ENCODE measurements at places on chromosomes 16 and 17.

GRCh38 chr16:86244936-86245335 lies 265.4 kb upstream of the FOXF1 start:
- DNase-seq: no peak

DNA sequence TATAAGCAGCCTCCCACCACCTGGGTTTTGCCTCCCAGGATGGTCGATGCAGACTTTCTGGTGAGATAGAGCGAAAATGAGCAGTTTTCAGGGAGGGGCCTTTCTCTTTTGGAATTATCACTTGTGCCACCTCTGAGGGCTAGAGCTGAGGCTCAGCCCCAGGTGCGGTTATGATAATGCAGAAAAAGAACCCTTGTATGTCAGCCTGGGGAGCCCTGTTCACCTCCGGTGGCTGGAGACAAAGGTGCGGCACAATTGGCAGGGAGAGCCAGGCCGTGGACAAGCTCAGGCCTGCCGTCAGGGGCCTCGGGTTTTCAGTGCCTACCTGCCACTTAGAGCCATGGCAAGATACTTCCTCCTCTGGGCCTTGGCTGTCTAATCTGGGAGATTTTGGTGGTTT lies 4.4 kb downstream of the SCPEP1 start:
- DNase-seq: no peak

- DNase-seq: peak; percentile 44
Measured at GRCh38 chr17:40323391-40324381, 14.7 kb downstream of the RARA start.

GRCh38 chr16:30649725-30650368 lies 913 bp upstream of the PRR14 start:
- peak; percentile 6 for DNase-seq

GRCh38 chr17:39774047-39774446 lies 36.3 kb downstream of the GRB7 start:
- no peak for DNase-seq

- DNase-seq: no peak
Measured at GRCh38 chr16:58678716-58679115, 5.9 kb downstream of the SLC38A7 start.

DNA sequence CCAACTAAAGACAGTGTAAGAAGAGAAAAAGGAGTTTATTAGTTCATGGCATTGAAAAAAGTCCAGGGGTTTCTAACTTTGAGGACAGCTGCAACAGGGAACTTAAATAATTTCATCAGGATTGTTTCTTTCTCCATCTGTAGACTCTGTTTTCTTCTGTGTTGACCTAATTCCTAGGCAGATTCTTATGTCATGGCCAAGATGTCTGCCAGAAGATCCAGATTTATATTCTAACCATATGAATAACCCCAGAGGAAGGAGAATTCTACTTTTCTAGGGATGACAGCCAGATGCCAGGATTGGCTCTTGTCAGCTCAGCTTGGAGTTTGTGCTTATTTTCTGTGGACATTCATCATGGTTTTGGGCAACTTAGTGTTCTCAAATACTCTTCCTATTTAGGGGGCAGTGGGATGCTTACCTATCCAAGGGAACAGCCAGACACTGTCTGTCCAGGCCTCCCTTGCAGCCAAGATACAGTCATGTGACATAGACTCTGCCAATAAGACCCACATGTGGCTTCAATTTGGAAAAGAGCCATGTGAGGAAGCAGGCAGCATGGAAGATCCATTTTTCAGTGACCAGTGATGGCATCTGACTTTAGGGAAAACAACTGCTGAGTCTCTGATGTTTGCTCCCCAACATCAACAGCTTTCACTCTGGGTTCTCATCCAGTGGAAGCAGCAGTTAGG lies 18.2 kb downstream of the PCTP start:
- DNase-seq: no peak

GRCh38 chr17:34673995-34674890 lies 94.9 kb downstream of the TMEM132E start:
- DNase-seq: no peak

- peak; percentile 23 for DNase-seq
Measured at GRCh38 chr17:60173304-60173819, 23.6 kb downstream of the CA4 start.

- DNase-seq: peak; percentile 70
Measured at GRCh38 chr16:70437582-70438557, 1.0 kb downstream of the ST3GAL2 start.

GRCh38 chr17:51119415-51120356 lies 982 bp downstream of the SPAG9 start:
- peak; percentile 66 for DNase-seq

DNA sequence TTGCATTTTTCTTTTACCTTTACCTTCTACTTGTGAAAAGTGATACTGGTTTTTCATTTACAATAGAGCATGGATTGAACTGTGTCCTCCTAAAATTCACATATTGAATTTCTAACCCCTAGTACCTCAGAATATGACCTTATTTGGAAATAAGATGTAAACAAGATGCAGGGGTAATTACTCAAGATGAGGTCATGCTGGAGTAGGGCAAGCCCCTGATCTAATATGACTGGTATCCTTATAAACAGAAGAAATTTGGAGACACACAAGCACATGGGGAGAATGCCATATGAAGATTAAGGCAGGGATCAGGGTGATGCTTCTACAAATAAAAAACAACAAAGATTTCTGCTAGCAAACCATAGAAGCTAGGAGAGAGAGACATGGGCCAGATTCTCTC lies 12.2 kb downstream of the MYH13 start:
- DNase-seq: no peak

- DNase-seq: no peak
Measured at GRCh38 chr16:35208001-35208935, 1748.9 kb downstream of the TP53TG3F start.

DNA sequence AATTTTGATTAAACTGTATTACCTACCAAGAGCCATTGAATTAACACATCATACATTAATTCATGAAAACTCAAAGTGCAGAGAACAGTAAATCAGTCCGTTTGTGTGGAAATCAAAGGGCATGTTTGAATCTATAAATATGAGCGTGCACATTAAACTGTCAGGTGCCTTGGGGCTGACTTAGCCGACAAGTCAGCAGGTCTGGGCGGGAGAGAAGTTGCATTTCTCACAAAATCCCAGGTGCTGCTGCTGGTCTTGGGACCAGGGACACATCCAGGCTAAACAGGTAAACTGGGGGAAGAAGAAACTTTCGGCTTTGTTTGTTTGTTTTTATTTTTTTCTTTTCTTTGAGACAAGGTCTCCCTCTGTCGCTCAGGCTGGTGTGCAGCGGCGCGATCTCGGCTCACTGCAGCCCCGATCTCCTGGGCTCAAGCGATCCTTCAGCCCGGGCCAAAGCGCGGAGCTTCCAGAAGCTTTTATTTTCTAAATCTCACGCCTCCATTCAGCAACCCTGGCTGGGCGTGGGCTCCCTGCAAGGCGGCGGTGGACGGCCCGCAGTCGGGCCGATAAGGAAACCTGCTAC lies 213.9 kb downstream of the MRTFB start:
- peak; percentile 71 for DNase-seq

- no peak for DNase-seq
Measured at GRCh38 chr16:2208772-2209171, 1.9 kb downstream of the BRICD5 start.

DNA sequence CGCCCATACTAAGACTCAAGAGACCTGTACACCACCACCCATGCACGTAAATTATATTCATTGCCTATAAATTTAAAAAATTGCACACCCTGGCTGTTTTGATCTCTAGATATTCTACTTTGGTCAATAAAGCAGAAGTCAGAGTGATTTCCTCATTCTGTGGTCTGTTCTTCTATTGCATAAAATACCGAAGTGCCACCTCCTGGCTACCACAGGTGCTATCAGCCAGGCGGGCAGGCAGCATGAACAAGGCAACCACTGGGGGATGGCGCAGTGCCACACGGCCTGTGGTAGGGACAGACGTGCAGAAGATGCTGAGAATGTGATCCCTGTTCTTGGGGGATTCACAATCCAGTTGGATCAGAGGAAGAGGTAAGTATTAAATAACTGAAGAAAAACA lies 122.3 kb downstream of the CDK5R1 start:
- peak; percentile 48 for DNase-seq

DNA sequence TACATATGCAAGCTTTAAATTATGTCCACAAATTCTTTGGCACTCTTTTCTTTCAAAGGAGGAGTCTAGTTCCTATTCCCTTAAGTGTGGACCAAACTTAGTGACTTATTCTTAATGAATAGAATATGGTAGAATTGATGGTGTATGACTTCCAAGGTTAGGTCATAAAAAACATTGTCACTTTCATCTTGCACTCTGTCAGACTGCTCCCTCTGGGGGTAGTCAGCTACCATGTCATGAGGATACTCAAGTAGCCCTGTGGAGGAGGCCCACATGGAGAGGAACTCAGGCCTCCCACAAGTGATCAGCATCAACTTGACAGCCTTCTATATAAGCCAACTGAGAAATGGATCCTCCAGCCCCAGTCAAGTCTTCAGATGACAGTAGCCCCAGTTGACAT lies 58.0 kb upstream of the SCNN1B start:
- DNase-seq: no peak

- no peak for DNase-seq
Measured at GRCh38 chr17:39818358-39819000, 45.6 kb downstream of the IKZF3 start.

DNA sequence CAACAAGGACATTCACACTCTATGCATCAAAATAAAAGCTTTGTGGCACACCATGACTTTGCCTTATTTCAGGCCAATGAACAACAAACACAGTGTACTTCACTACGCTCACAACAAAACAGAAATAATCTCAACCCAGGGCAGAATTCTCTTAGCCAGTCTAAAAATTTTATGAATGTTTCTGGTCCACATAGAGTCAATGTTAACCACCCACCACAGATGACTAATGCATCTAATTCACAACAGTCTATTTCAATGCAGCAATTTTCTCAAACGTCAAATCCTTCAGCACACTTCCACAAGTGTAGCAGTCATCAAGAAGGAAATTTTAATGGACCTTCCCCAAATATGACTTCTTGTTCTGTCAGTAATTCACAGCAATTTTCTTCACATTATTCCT lies 101.7 kb downstream of the CHD9 start:
- peak; percentile 23 for DNase-seq

- peak; percentile 27 for DNase-seq
Measured at GRCh38 chr16:1471569-1472194, 3.1 kb downstream of the CLCN7 start.

GRCh38 chr16:28098959-28099945 lies 35.7 kb upstream of the GSG1L start:
- DNase-seq: no peak

DNA sequence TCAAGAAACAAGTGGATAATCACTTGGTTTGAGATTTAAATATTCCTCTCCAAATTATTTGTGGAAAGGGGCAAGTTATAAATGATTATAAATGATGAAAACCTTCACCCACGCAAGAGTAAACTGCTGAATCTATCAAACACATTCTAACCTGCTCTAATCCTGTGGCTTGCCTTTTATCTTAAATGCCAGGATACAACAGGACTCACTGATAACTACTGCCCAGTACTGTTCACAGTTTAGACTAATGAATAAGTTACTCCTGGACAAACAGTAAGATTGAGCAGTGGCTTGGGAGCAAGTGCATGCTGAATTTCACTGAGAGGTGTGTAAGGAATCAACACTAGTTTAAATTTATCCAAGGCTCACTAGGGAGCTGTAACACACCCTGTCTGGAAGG lies 31.1 kb downstream of the IGF2BP1 start:
- DNase-seq: no peak

DNA sequence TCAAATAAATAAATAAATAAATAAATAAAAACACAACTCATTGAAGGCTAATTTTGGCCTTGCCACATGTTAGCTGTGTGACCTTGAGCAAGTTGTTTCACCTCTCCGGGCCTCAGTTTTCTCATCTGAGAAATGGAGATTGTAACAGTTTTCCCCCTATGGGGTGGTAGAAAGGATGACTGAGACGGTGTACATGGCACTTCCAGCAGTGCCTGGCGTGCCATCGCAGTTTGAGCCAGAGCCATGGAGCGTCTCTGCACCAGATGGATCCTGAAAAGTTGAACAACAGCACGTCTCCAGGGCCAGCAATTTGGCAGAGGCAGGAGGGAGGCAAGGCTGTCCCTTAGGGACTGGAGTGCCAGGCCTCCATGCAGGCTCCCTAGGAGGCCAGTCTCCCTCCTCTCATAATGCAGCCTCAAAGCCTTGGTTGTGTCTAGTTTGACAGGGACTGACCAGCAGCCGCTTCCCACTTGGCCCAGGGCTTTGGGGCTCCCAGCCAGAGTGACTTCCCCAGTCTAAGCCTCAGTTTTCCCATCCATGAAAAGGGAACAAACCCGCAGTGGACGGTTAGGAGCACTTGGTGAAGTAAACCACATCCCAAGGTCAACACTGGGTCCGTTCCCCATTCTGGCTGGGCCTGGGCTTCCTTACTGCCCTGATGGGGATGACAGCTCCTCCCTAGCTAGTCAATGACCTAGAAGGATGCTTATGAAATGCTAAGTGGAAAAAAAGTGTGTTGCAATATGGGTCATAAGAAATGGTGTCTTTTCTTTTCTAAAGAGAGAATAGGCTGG lies 19.3 kb downstream of the SOCS1 start:
- peak; percentile 98 for DNase-seq

- no peak for DNase-seq
Measured at GRCh38 chr17:43958748-43959352, 5.1 kb upstream of the PYY start.

- DNase-seq: no peak
Measured at GRCh38 chr17:62156949-62157348, 91.9 kb upstream of the MED13 start.

DNA sequence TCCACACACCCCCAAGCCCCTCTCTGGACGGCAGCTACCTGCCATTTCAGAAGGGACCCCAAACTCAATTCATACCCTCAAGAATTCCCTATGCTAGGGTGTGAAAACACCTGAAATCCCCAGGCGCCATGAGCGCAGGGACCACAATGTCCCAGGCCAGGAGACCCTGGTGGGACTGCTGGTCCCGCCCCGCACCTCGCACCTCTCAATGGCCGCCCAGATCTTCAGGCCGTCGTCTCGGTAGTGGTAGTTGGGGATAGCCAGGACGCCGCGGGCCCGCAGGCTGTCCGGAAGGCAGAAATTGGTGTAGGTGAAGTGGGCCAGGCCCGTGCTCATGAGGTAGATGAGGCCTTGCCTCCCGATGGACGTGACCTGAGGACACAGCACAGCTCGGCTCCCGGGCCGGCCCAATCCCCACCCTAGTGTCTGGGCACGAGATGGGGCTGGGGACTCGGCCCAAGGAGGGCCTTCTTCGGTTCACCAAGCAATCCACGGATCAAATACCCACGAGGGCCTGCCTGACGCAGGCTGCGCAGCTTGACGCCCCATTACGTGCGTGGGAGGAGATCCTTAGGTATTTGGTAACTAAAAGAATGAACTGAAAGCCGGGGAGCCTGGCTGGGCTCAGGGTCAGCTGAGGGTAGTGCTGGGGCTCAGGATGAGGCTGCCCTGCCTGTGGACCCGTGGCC lies 9.2 kb downstream of the ALOXE3 start:
- no peak for DNase-seq

Measured in inflammatory macrophage treated with lipopolysaccharide for 4 hours (primary cell).